Fibroblast of villous mesenchyme (primary cell): ENCODE measurements at places on chromosomes 12 and 14. TPM values are rescaled to one million over a fixed set of nuclear protein-coding genes. Genes with fewer than 3 reads are reported as not detected.

GRCh38 chr14:39957290-39957689 lies 525.1 kb upstream of the FBXO33 start:
- no peak for DNase-seq

- DNase-seq, result no peak
These were observed 15.6 kb upstream of the RFLNA start for GRCh38 chr12:124279315-124279714.

Gene FSCB
- under 0.01 TPM in 1 of 2 replicates, not detected in the other for total RNA-seq

DNA sequence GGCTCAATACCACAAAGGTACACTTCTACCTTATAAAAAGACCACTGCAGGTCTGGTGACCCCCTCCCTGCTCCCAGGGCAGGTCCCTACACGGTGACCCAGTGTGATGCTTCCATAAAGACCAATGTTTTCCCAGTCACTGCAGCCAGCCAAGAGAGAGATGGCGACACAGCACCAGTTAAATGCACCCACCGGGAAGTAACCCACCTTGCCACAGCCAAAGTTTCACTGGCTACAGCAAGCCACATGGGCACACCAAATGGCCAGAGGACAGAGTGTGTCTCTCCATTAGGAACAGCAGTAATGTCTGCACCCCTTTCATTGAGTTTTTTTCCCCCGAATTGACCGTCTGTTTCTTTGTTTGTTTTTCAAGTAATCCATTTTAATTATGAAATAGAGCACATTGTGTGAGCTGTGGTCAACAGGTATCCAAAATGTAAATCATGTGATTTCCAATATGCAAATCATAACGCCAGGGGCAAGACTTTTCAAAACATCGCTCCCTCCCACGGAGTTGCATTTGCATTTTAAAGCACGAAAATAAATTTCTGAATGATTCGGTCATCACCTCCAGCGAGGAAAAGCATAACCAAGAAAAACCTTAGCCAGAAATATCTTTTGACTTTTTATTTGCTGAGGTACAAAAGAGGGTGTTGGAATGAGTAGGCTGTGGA lies 48.9 kb upstream of the EML1 start:
- DNase-seq, result peak; percentile 68

GRCh38 chr14:85587151-85587711 lies 57.3 kb downstream of the FLRT2 start:
- peak; percentile 48 for DNase-seq

GRCh38 chr14:96362965-96363750 lies at the start of the genes ATG2B and GSKIP:
ATG2B (minus strand) TSS chr14:96363341; CDS start chr14:96362976, 365 bp downstream.
GSKIP (plus strand) TSS chr14:96363526; CDS start chr14:96382248, 18,722 bp downstream.
- DNase-seq, result peak; percentile 91

DNA sequence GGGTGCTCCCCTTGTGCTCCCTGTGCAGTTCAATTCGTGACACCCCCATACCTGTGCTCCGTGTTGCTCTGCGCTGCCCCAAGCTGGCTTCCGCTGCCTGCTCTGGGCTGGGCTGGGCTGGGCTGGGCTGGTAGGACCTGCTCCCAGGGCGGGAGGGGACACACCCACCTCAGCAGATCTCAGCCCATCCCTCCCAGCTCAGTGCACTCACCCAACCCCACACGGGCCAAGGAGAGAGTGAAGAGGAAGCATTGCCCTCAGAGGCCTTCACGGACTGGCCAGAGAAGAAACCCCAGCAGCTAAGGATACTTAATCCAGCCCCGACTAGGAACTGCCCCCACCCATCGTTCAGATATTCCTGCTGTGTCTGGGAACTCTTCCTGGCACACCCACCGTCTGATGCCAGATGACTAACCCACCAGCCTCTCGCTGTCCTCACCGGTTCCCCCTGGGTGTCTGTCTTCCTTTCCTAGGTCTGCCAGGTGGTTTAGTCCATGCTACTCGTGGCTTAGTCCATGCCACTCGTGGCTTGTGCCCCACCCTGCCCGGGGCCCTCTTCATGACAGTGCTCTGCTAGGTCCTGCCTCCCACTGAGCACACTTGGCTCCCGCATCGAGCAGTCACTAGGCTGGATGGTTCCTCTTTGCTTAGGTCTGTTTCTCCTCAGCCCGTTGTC lies at the start of gene LPAR5:
LPAR5 (minus strand) TSS at position 104 of the 676 bp plus-strand sequence. CDS start 14,711 bp downstream, outside the sequence.
- DNase-seq, result peak; percentile 29

- no peak for DNase-seq
These were observed 60.3 kb downstream of the PHLDA1 start for GRCh38 chr12:75971253-75971652.

- no peak for DNase-seq
These were observed 149.2 kb downstream of the ZFP36L1 start for GRCh38 chr14:68643673-68644072.

DNA sequence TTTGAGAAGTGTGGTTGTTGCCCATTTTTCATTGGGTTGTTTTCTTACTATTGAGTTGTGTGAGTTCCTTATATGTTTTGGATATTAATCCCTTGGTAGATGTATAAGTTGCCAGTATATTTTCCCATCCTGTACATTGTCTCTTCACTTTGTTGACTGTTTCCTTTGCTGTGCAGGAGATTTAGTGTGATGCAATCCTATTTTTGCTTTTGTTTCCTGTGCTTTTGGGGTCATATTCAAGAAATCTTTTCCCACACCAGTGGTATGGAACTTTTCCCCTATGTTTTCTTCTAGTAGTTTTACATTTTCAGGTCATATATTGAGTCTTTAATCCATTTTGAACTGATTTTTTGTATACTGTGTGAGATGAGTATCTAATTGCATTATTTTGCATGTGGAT lies 92.8 kb downstream of the PTHLH start:
- DNase-seq, result peak; percentile 18

DNA sequence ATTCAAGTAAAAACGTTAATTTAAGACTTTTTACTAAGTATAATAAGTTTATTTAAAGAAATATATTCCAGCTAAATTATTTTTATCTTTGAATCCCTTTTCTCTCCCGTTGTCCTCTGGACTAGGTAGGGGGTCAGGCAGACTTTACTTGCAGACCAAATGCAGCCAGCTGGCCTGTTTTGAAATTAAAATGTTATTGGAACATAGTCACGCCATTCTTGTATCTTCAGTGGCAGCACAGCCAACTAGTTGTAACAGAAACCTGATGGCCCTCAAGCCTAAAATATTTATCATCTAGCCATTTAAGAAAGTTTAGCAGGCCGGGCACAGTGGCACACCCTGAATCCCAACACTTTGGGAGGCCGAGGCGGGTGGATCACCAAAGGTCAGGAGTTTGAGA lies 52.7 kb downstream of the BCAT1 start:
- DNase-seq, result no peak

Gene SLC17A8
- total RNA-seq, result not detected in 2 replicates

DNA sequence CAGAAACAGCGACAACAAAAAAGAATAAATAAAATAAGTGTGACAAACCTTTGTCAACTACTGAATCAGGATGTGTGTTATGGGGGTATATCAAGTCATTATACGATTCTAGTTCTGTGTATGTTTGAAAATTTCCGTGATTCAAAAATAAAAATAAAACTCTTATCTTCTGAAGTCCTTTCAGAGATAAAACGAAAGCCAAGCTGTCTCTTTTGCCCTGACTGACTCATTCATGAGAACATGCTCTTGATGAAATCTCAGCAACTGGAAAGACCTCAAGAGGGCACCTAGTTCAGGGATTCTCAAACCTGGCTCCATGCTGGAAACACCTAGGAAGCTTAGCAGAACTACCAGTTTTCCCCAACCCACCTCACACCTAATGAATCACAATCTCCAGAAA lies 9.2 kb downstream of the FOXN3 start:
- DNase-seq, result peak; percentile 61

Gene CLBA1
- total RNA-seq, result 5.8 and 6.9 TPM in 2 replicates

Gene DNAL1
- 9.0 and 9.9 TPM in 2 replicates for total RNA-seq

Gene CDC42BPB
- 104 and 122 TPM in 2 replicates for total RNA-seq

DNA sequence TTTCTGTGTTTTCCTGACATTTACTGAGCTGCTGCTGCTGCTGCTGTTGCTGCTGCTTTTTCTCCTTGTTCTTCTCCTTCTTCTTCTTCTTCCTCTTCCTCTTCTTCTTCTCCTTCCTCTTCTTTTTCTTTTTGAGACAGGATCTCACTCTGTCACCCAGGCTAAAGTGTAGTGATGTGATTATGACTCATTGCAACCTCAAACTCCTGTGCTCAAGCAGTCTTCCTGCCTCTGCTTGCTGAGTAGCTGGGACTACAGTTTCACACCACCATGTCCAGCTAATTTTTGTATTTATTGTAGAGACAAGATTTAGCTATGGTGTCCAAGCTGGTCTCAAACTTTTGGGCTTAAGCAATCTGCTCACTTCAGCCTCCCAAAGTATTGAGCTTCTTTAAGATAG lies 95.8 kb downstream of the TMTC3 start:
- peak; percentile 37 for DNase-seq

Gene CLEC4D
- not detected in 2 replicates for total RNA-seq

- DNase-seq, result no peak
These were observed 81.6 kb downstream of the ITPK1 start for GRCh38 chr14:93033983-93034670.

Gene ASIC1
- total RNA-seq, result 1.3 and 1.6 TPM in 2 replicates
